Mesenteric fat pad (tissue), 1 donor: ENCODE measurements at places on chromosomes 6 and 20.

DNA sequence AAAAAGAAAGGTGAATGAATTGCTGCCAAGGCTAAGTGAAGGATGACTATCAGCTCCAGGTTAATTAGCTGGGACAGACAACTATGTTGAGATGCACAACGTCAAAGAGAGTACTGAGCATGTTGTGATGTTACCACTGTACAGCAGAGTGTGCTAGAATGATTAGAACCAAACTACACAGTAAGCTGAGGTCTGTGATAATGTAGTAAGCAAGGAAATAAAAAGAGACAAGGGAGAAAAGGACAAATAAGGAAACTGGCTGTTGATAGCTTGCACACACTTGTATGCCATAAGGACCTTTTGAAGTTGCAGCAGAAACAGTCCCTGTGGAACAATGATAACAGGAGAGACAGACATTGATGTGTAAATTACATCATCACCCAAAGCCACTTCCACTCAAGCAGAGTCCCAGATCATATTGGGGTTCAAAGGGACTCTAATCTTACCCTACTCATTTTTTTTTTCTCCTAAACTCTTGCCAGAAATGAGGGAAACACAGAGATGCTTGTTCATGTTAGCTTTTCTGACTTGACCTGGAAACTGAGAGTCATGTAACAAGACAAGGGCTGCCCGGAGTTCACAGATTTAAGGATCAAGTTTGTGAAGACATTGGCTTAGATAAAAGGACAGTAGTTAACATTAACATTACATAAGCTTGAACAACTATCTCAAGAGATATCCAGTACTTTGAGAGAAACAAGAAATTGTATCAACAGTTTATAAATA, 189.9 kb downstream of the CENPW start:
- DNase-seq, result no peak

DNA sequence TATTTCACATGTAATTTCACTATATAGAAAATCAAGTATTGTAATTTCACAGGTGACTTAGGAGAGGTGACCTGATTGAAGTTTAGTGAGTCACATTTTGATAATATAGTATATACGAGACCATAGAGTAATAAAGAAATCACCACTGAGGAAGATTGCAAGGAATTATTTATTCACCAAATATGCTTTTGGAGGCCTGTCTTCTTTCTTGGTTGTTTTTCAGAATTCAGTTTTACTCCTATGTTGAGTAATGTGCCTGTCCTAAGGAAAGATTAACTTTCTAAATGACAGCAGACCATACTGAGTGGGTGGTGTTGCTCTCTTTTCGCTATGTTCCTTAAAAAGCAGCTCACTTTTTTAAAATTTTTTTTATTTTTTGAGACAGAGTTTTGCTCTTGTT, 87.5 kb upstream of the FOXO3 start:
- DNase-seq, result no peak

GRCh38 chr6:37648465-37649330, 49.0 kb downstream of the MDGA1 start:
- no peak for DNase-seq

DNA sequence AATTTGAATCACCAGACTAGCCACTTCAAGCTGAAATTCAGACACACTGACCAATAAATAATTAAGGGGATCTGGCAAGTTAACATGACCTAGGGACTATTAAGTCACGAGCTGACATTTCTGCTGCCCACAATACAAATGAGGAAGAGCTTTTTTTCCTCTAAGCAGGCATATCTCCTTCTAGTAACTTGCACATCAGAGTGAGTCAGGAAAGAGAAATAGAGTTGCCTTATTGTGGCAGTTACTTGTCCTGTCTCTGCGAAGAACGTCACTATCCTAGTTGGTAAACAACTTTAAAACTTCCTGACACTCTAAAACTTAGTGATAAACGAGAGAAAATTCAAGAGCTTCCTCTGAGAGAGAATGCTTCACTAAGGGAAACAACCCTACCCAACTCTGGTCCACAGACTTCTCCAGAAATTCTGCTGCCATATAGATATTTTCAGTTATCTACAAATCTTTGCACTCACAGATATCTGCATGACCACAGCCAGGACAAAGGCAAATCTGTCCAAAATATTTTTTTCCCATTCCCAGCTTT, 4.2 kb downstream of the PLA2G7 start:
- no peak for DNase-seq

DNA sequence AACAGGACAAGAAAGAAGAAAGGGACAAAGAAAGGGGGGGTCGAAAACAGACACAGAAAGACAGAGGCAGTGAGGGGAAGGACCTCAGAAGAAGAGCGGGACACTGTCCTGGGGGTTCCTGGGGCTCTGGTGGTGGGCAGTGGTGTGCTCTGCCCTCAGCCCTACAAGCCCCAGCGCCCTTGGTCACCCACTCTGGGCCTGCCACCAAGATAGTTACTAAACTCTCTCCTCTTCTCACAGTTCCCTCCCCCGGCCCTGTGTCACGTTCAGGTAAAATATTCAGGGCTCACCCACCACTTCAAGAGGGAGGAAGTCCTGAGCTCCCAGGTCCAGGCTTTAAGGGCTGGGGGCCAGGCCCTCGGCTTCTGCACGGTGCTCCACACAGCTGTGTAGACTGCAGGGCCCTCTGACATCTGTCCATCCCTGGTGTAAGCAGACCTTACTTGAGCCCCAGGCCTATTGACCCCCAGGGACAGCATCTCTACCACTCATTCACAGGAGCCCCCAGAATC, 87.4 kb downstream of the MRPL14 start:
- no peak for DNase-seq

- no peak for DNase-seq
These were observed 33.4 kb downstream of the PRDM1 start for GRCh38 chr6:106119546-106119945.

- no peak for DNase-seq
These were observed 283.8 kb downstream of the ALDH8A1 start for GRCh38 chr6:134666125-134666524.

GRCh38 chr6:14068133-14068532, 49.4 kb upstream of the CD83 start:
- DNase-seq, result no peak

GRCh38 chr20:2918096-2919049, 45.1 kb downstream of the PTPRA start:
- DNase-seq, result no peak

- no peak for DNase-seq
These were observed 242.1 kb downstream of the GJA1 start for GRCh38 chr6:121677571-121677970.

GRCh38 chr6:152184917-152185574, 377.6 kb downstream of the ESR1 start:
- no peak for DNase-seq

DNA sequence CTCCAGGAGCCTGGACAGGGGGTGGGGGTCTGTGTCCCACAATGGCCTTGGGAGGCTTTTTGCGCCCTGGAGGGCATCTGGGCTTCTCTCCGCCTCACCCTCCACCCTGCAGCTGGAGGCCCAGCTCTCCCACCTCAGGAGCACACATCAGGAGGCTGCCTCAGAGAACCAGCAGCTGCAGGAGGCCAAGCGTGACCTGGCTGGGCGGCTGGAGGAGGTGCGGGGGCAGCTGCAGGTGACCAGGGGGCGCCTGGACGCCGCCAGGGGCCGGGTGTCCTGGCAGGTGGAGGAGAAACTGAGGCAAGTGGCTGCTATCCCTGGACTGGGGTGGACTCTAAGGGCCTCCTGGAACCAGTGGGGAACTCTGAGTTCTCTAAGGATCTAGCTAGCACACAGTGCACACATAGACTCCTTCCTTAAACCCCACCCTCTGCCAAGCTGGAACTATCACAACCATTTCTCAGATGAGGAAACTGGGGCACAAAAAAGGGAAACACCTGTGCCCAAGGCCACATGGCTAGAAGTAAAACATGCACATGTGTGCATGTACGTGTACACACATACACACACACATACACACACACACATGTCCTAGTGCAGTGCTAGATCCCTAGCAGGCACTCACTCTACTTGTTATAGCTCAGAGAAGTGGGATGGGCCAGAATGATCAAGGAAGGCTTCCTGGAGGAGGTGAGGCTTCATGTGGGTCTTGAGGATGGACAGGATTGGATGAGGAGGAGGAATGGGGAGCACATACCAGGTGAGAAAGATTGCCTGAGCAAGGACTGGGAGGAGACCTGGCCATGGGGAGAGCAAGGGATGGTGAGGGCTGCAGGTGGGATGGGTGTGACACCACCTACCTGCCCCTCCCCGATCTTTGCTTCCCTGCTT, 22.9 kb downstream of the RAB44 start:
- no peak for DNase-seq

DNA sequence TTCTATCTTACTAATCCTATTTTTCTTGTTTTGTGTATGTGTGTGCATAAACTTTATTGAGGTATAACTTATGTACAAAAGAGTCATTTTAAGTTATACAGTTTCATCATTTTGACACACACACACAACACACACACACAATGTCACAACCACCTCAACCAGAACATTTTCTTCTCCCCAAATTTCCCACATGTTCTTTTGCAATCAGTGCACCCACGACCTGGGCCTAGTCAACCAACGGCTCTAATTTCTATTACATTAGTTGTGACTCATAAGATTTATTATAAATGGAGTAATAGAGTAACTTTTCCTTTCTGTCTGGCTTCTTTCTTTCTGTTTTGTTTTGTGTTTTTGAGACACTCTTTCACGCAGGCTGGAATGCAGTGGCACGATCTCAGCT, 9.8 kb upstream of the POM121L2 start:
- no peak for DNase-seq

- no peak for DNase-seq
These were observed 1.2 kb downstream of the RHAG start for GRCh38 chr6:49635480-49635879.

- DNase-seq, result no peak
These were observed 215.6 kb upstream of the HEY2 start for GRCh38 chr6:125533710-125534397.

- no peak for DNase-seq
These were observed 2.9 kb downstream of the GSS start for GRCh38 chr20:34952671-34953070.

DNA sequence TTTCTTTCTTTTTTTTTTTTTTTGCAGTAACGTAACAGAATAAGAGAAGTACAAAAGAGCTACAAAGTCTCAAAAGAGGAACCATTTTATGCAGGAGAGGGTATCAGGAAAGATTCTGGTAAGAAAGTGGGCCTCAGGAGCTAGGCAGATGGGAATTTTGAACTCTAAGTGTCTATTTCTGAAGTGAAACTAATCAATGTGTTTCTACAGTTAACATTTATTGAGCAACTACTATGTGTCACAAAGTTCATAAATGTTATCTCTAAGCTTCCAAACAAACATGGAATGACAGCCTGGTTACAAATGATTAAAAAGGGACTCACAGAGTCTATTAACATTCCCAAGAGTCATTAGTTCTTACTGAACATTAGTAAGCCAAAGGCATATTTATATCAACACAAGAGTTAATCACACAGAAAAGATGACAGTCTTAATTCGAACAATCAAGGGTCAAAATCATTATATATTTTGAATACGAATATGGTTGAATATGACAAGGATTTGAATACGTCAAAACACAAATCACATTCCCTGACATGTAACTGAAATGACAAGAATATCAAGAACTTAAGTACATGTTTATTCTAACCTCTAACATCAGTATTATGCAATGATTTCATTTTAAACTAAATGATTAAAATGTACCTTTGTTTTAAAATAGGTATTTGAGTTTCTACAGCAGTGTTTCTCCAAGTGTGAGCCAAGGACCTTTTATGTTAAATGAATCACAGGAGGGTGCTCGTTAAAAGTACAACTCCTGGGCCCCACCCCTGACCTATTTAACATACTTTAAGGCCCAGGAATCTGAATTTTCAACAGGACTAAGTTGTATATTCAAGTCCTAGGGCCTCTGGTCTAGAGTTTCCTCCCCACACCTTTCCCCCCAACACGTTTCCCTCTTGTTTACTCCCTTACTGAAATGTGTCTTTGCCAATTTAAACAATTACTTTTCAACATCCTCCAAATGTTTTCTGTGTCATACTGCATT, 89.7 kb downstream of the ATXN1 start:
- no peak for DNase-seq

GRCh38 chr6:14863902-14864850, 381.7 kb upstream of the JARID2 start:
- DNase-seq, result no peak

- DNase-seq, result no peak
These were observed 64.9 kb downstream of the SYCP2L start for GRCh38 chr6:10951675-10952282.

GRCh38 chr6:122730775-122731386, 48.6 kb upstream of the FABP7 start:
- DNase-seq, result no peak

DNA sequence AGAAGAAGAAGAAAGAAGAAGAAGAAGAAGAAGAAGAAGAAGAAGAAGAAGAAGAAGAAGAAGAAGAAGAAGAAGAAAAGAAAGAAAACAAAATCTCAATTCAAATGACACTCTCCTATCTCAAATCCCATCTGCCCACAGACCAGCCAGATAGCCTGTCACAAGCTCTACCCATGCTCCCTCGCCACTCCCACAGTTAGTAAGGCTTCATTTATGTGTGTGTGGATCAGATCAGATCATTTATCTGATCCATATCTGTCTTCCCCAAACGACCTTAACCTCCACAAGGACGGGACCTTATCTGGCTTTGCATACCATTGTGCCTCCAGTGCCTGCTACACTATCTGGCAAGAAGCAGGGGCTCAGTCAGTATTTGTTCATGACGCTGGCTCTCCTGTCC, 81.9 kb upstream of the RREB1 start:
- DNase-seq, result no peak

DNA sequence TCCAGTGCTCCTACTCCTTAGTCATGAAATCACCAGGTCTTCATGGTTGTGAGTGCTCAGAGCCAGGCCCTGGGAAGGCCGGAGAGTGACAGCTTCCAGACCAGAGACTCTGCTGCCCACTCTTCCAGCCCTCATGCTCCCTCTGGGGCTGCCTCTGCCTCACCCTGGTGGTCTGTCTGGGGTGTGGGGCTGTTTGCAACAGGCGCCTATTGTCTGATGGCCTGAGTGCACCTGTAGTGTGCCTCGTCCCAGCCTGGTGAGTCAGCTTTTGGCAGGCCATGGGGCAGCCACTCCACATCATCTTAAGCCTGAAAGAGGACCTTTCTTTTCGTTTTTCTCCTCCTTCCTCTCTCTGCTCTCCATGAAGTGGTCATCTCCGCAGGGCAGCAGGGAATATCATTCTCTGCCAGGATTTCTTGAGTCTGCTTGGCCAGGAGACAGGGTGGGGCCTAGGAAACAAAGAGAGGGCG, 173.8 kb downstream of the VEGFA start:
- peak; percentile 59 for DNase-seq

DNA sequence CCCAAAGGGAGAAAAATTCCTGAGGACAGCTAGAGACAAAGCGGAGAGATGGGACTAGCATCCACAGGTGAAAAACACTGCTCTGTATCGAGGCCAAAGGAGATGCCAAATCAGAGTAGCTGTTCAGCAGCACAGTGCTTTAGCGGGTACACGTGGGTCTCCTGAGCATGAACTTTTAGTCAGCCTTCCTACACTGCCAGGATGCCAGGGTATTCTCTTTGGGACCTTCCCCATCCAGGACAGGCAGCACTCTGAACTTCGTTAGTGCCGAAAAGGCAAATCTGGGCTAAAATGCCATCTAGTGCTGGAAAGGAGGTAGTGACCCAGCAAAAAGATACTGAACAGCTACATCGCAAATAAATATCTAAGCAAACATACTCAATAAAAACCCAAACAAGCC, 64.9 kb downstream of the C6orf58 start:
- no peak for DNase-seq
